ENCODE measurements at places on chromosomes 1 and 21. TPM values are rescaled to one million over a fixed set of nuclear protein-coding genes. Genes with fewer than 3 reads are reported as not detected.

GRCh38 chr1:69421286-69421685 lies 146.4 kb upstream of the LRRC7 start:
- no peaks in the 10 kb centered on the region for H3K36me3 ChIP-seq
- H3K4me3 ChIP-seq, result no peak overlapping the region
- no peak overlapping the region for H3K27ac ChIP-seq
- DNase-seq, result no peak
- no peaks in the 10 kb centered on the region for H3K27me3 ChIP-seq
- H3K4me1 ChIP-seq, result no peaks in the 10 kb centered on the region

- DNase-seq, result no peak
- H3K27me3 ChIP-seq, result no peaks in the 10 kb centered on the region
- no peaks in the 10 kb centered on the region for H3K36me3 ChIP-seq
- no peaks in the 10 kb centered on the region for H3K4me1 ChIP-seq
- no peak overlapping the region for H3K27ac ChIP-seq
- no peak overlapping the region for H3K4me3 ChIP-seq
Observed at GRCh38 chr1:246364415-246364941, 142.6 kb downstream of the SMYD3 start.

The RNU1-1 gene
- under 0.01 TPM for total RNA-seq

The LGR6 gene
- total RNA-seq, result 26.0 TPM

The IQGAP3 gene
- not detected for total RNA-seq
